ENCODE measurements at places on chromosomes 1 and 21. TPM values are rescaled to one million over a fixed set of nuclear protein-coding genes. Genes with fewer than 3 reads are reported as not detected.

Gene DOP1B
- total RNA-seq = 23.6 TPM

Gene NVL
- 20.6 TPM for total RNA-seq

Gene NFASC
- total RNA-seq = 36.9 TPM

Gene FCRL5
- total RNA-seq = under 0.01 TPM

Gene DUSP10
- total RNA-seq = 62.2 TPM

Gene CR2
- not detected for total RNA-seq

Gene LCA5L
- total RNA-seq = 2.9 TPM

Measured in osteoblast (primary cell).